Left ventricle myocardium inferior (tissue), 1 donor: ENCODE measurements at places on chromosomes 16 and 17. TPM values are rescaled to one million over a fixed set of nuclear protein-coding genes. Genes with fewer than 3 reads are reported as not detected.

Gene OR3A3
- total RNA-seq = not detected

Gene RNF222
- total RNA-seq = not detected

DNA sequence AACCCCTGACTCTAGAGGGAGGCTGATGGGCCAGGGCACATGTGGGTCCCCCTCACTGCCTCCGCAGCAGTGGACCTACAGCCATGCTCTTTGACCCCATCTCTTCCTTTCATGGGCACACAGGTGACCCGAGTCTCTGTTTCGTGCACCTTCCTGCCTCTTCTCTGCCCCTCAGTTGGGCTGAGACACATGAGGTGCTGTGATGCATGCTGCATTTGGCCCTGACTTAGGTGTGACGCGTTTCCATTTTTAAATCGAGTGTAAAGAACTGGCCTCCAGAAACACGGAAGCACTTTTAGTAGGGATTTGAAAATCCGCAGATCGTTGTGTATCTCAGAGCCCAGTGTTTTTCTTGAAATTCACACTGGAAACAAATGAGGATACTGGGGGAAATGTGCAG lies 24.6 kb downstream of the C16orf90 start:
- no peak for DNase-seq
- H3K27ac ChIP-seq = no peak overlapping the region
- peaks cover 100% of the 10 kb centered on the region for H3K4me1 ChIP-seq
- H3K27me3 ChIP-seq = no peaks in the 10 kb centered on the region
- peaks cover 12% of the 10 kb centered on the region for H3K36me3 ChIP-seq

GRCh38 chr17:74235911-74236371 lies 22.6 kb downstream of the TTYH2 start:
- H3K4me1 ChIP-seq = peaks cover 61% of the 10 kb centered on the region
- no peaks in the 10 kb centered on the region for H3K27me3 ChIP-seq
- peaks cover 25% of the 10 kb centered on the region for H3K36me3 ChIP-seq
- no peak overlapping the region for H3K4me3 ChIP-seq
- DNase-seq = no peak
- H3K27ac ChIP-seq = peak overlapping the region; percentile 82

DNA sequence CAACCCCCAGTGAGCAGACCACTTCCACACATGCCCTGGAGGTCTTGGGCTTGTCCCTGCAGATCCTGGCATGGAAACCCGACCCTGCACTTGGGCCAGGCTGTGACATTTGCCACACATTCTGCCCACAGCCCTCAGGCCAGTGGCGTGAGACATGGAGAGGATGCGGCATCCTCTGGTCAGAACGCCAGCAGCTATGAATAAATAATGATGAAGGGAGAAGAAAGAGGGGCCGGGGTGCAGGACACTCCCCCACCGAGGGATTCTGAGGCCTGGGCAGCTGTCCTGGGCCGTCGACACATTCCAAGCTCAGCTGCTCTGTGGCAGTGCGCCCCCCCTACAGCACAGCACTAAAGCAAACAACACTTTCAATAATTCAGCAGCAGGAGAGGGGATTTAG lies 148.8 kb downstream of the ENGASE start:
- no peak overlapping the region for H3K27ac ChIP-seq
- H3K27me3 ChIP-seq = peaks cover 100% of the 10 kb centered on the region
- H3K4me3 ChIP-seq = no peak overlapping the region
- no peaks in the 10 kb centered on the region for H3K4me1 ChIP-seq
- no peak for DNase-seq

DNA sequence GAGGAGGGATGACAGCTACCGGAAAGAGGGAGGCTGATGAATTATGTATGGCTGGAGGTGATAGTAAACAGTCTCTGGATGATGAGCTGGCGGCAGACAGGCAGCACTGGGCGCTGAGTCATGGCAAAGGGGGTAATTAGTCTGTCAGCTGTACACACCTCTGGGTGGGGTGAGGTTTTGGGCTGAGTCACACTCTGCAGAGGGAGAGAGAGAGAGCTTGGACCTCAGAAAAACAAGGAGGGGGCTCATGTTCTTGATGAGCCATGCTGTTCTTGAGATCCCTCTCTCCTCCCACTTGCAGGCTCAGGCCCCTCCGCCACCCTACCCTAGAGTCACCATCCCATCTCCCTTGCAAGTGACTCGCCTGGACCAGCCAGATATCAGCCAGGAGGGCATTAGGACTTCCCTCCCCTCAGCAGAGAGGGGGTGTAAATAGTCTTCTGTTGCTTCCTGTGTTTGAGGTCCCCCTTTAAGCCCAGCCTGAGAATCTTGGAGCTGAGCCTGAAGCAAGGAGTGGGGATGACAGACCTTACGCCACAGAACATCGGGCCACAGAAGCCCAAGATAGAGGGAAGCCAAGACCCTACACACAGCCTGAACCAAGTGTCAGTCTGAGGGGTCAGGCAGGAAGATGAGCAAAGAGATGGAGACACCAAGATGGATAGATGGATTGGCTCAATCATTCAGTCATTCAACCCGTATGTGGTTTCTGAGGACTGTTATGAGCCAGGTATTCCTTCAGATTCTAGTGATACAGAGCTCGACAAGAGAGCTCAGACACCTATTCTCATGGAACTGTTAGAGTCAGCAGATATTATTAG lies 383.2 kb upstream of the CCL2 start:
- H3K27ac ChIP-seq = no peak overlapping the region
- H3K27me3 ChIP-seq = peaks cover 73% of the 10 kb centered on the region
- no peak for DNase-seq
- H3K4me3 ChIP-seq = no peak overlapping the region
